ENCODE measurements at places on chromosomes 3 and 15.

GRCh38 chr15:68618394-68618793 lies 39.6 kb downstream of the CORO2B start:
- no peak for DNase-seq

DNA sequence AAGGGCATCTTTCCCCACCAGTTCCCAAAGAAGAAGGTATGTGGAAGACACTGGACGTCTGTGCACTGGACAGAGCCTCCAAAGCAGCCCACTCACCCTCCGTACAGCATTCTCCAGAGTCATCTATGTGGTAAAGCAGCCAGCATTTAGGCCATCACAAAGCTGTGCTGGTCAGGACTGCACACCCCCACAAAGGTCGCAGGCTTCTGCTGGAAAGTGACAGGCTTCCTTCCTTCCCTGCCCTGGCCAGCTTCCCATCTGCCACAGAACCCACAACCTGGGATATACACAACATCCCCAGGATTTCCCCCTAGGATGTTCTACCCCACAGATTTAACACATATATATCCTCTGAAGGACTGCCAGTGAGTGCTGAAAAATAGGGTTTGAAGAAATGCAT lies 64.6 kb upstream of the GALNT15 start:
- DNase-seq, result no peak

GRCh38 chr3:31407665-31408064 lies 125.1 kb upstream of the STT3B start:
- no peak for DNase-seq

GRCh38 chr3:123152687-123153086 lies 49.1 kb upstream of the SEC22A start:
- DNase-seq, result no peak

GRCh38 chr15:25767356-25768151 lies 95.6 kb downstream of the ATP10A start:
- no peak for DNase-seq

- DNase-seq, result no peak
Observed at GRCh38 chr3:111506435-111506834, 35.6 kb upstream of the CD96 start.

DNA sequence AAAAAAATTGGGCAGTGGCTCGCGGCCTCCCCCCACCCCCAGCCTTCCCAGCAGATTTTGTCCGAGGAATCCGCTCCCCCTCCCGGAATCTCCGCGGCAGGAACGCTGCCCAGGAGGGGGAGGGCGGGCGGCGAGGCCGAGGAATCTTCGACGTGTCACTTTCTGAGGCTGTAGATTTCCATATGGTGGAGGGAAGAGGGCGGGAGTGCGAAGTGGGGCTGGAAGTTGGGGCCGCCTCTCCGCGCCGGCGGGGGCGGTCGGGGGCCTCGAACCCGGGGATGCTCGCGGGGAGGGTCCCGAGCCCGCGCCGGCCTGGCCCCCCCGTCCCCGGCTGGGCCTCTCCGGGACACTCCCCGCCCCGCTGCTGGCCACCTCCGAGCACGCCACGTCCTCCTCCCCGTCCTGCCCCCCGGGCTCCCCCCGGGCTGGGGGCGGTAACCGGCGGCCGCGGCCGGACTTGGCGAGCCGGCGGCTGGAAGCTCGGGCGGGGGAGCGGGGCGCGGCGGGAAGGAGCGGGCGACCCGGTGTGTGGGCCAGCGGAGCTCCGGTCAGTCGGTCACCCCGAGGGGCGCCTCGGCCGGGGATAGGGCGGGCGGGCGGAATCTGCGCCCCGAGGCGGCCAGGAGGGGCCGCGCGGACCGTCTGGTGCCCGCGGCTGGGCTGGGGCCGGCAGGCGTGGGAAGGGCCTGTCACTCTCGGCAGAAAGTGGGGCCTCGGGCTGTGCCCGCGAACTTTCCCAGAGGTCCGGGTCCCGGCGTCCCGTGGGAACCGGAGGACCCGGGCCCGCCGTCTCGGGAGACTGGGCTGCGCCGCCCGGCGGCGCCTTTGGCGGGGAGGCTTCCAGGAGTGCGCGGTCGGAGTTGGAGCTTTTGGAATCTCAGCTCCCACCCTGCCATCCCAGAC lies 951 bp downstream of the FNDC3B start:
- DNase-seq, result peak; percentile 50

- no peak for DNase-seq
Observed at GRCh38 chr15:84944311-84944710, 37.3 kb upstream of the PDE8A start.

DNA sequence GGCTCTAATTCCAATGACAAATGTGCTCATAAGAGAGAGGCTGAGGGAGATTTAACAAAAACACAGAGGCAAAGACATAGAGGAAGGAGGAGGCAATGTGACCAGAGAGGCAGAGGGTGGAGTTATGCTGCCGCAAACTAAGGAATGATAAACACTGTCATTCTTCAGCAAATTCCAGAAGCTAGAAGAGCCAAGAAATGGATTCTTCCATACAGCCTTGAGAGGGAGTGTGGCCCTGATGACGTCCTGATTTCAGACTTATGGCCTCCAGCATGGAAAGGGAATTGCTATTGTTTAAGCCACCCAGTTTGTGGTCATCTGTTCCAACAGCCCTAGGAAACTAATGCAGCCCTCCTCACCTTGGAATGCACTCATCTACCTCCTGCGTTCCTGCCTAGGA lies 30.5 kb downstream of the CD47 start:
- no peak for DNase-seq

GRCh38 chr3:99242271-99242670 lies 340.8 kb upstream of the DCBLD2 start:
- no peak for DNase-seq
